ENCODE measurements at places on chromosomes 1 and 21. TPM values are rescaled to one million over a fixed set of nuclear protein-coding genes. Genes with fewer than 3 reads are reported as not detected.
A peak's percentile ranks its signal among the peaks of the same experiment; 100 is the strongest.

DNA sequence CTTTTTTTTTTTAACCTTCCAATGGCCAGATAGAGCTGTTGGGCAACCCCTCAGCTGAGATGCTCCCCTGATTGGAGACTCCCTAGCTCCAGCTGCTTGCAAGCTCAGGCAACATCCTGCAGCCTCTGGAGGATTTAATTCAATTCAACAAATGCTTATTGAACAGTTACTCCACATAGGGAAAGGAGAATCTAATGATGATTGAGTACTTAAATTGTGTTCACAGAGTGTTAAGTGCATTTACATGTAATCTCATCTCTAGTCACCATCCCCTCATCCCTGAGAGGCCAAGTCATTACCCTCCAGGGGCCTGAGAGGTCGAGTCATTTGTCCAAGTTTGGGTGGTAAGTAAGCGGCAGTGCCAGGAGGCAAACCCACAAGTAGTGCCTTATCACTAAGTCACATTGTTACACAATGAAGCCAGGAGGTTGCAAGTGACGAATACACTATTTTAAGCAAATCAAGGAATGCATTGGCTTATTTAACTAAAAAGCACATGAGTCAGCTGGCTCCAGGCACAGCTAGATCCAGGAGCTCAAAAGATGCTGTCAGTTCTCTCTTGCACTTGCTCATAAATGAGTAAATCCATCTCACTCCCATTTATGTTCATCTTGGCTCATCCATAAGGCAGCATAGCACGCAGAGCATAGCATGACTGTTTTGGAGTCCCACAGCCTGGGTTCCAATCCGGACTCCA lies 64.3 kb downstream of the OPTC start:
- peak; percentile 100 for DNase-seq

The PCNT gene
- 19.4 TPM for polyA plus RNA-seq

The HSPG2 gene
- 94.0 TPM for polyA plus RNA-seq

The NPR1 gene
- 0.03 TPM for polyA plus RNA-seq

GRCh38 chr1:233496993-233497392 lies 116.9 kb upstream of the KCNK1 start:
- no peak for DNase-seq

GRCh38 chr1:200907611-200908097 lies 13.0 kb downstream of the INAVA start:
- DNase-seq: no peak

The INSRR gene
- not detected for polyA plus RNA-seq

DNA sequence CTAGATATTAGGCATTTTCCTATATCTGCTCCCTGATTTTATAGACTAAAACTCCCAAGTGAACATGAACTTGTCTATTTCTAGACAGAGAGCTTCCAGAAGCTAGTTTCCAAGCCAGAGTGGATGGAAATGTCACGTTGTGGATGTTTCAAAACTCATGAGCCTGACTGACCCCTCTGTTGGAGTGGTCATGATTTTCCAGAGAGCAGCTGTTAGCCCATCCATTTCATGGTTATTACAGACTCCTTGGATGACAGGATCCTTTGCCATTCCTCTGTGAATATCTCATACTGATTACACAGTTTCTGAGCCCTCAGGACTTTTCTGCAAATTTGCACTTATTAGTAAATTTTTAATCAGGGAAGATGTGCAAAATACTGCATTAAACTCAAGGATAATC lies 76.8 kb upstream of the ATF3 start:
- DNase-seq: no peak

DNA sequence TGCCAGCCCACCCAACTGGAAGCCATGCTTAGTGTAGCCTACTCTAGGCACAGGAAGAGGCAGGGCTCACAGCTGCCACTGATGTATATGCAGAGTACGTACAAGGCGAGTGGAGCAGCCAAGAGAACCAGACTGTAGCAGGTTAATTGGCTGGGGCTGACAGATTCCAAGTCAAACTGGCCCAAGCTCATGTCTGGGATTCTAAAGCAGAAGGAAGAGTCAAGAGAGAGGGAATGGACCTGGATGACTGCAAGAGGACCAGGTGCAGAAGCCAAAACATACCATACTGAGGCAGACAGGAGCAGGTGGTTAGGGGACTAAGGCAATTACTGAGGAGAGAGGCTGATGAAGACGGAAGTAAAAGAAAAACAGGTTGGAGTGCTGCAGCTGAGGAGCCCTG lies 51.3 kb upstream of the LRRN2 start:
- DNase-seq: no peak

DNA sequence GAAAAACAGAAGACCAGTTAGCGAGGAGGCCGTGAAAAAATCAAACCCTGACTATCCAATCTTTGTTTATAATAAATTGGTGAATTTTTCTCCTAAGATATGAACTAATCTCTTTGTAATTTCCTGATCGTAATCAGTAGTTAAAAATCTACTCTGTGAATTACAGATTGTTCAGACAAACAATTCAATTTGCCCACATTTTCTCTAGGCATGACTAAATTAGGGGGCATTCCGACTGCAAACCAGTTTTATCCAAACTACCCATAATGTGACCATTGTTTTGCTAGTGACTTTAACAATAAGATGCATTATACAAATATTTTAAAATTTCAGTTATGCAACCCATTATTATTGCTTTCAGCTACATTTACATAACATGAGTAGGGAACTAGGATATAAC lies 546.9 kb upstream of the ADAMTS5 start:
- DNase-seq: no peak
